Stimulated activated CD4-positive, alpha-beta T cell treated with anti-CD3 and anti-CD28 coated beads, Interleukin-15, amount 100 ng/mL, for 48 hours (primary cell): ENCODE measurements at places on chromosomes 5 and 9.

DNA sequence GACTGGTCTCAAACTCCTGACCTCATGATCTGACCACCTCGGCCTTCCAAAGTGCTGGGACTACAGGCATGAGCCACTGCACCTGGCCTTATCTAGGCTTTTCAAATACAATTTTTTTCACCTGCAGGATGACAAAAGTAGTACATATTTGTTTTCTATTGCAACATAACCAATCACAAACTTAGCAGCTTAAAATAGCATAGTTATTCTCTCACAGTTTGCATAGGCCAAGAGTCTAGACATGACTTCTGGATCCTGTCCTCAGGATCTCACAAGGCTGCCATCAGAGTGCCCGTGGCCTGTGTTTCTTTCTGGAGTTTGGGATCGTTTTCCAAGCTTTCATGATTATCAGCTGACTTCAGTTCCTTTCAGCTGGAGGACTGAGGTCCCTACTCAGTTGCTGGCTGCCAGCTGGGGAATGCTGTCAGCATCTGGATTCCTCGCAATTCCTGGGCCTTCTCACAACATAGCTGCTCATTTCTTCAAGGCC lies 348.9 kb downstream of the ARHGEF28 start:
- DNase-seq, result no peak

GRCh38 chr5:163489055-163489744 lies 16.2 kb upstream of the MAT2B start:
- DNase-seq, result no peak

DNA sequence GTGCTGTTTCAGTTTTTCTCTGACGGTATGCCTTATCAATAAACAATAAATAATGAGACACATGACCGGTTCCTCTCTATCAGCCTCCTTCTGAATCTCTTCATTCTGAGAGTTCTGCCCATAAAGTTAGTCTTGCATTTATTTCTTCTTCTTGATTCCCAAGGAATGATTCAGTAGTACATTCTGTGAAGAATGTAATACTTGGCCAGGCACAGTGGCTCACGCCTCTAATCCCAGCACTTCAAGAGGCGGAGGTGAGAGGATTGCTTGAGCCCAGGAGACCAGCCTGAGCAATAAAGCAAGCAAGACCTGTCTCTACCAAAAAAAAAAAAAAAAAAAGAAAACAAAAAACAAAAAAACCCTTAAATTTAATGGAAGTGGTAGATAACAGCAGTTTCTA lies 53.9 kb downstream of the PAM start:
- no peak for DNase-seq

- no peak for DNase-seq
Observed at GRCh38 chr5:157273131-157273556, 7.2 kb downstream of the CYFIP2 start.

DNA sequence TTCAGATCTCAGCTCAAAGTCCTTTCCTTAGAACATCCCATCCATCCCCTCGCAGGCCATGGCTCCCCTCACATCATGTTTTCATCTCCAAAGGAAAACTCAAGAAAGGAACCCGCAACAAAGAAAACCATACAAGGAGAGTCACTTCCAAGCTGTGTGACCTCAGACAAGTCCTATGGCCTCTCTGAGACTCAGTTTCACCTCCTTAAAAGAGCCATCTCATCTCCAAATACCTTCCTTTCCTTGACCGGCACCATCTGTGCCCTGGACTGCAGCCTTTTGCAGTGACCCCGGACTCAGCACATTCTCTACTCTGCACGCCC lies 10.7 kb downstream of the CORO2A start:
- no peak for DNase-seq

DNA sequence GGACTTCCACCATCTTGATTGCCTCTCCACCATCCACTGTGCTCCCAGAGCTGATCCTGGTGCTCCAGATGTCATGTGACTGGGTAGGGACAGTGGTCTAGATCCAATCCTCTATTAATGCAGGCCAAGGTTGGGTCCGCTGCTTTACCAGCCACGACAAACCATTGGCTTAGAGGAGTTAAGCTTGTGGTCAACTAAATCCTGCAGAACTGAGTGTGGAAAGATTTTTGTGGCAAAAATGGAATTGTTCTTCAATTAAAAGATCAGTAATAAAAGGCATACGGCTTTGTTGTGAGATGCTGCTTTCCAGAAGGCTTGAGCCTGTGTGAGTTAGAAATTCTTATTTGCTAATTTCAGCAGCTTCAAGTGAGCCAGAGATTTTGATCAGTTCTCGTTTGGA lies 30.7 kb downstream of the SLC1A3 start:
- no peak for DNase-seq

GRCh38 chr9:35774907-35775635 lies 16.3 kb upstream of the NPR2 start:
- DNase-seq, result no peak

DNA sequence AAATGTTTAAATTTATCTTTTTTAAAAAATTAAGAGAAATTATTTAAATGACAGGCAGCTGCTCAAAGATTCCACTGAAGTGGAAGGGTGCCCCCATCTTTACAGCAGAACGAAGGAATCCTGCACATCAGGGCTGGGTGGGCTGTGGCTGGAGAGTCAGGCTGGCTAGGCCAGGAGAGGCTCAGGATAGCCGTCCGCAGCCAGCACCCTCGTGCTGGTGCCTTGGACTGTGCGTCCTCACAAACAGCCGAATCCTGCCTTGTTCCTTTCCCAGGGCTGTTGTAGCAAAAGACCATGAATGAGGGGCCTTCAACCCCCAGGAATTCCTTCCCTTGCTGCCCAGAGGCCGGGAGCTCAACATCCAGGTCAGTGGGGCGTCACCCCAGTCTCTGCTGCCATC lies 64.6 kb upstream of the FCN1 start:
- no peak for DNase-seq

DNA sequence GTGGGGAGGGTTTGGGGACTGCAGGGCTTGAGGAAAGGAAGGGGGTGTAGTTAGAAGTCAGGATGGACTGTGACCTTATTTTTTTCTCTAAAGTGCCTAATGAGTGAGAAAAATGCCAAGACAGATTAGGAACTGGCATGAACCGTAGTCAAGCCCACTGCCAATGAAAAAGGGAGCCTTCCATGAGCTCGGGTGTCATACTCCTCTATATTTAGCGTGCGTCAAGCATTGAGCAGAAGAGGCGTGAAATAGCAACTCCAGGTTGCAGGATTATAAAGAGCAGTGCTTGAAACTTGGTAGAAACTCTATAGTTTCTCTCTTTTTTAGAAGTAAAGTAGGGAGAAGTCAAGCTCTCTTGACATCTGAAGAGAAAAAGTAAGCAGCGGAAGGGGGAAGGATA lies 1.8 kb downstream of the SGCD start:
- DNase-seq, result no peak
